ENCODE measurements at places on chromosomes 2 and 18. TPM values are rescaled to one million over a fixed set of nuclear protein-coding genes. Genes with fewer than 3 reads are reported as not detected.

GRCh38 chr2:195674491-195675221 lies 17.6 kb downstream of the SLC39A10 start:
- no peaks in the 10 kb centered on the region for H3K36me3 ChIP-seq
- H3K4me1 ChIP-seq = 0 out of 2 replicates have a peak, but pooled peaks cover 3% of the 10 kb centered on the region
- H3K27me3 ChIP-seq = no peaks in the 10 kb centered on the region

The UGP2 gene
- total RNA-seq = 744 TPM

DNA sequence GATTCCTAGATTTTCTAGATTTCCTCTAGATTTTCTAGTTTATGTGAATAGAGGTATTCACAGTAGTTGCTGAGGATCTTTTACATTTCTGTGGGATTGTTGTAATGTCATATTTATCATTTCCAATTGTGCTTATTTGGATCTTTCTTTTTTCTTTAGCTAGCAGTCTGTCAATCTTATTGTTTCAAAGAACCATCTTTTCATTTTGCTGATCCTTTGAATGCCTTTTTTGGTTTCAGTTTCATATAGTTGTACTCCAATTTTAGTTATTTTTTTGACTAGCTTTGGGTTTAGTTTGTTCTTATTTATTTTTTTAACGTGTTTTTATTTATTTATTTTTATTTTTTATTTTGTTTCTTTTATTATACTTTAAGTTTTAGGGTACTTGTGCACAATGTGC lies 24.5 kb downstream of the CLIP4 start:
- no peaks in the 10 kb centered on the region for H3K27me3 ChIP-seq
- no peak overlapping the region for H3K27ac ChIP-seq
- DNase-seq = no peak
- no peaks in the 10 kb centered on the region for H3K36me3 ChIP-seq

DNA sequence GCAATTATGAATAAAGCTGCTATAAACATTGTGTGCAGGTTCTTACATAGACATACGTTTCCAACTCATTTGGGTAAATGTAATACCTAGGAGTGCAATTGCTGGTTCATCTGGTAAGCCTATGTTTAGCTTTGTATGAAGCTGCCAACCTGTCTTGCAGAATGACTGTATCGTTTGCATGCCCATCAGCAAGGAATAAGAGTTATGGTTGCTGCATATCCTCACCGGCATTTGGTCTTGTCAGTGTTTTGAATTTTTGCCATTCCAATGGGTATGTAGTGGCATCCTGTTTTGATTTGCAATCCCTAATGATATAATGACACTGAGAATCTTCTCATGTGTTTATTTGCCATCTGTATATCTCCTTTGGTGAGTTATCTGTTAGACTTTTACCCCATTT lies 20.7 kb downstream of the CCDC150 start:
- DNase-seq = no peak
- no peaks in the 10 kb centered on the region for H3K4me1 ChIP-seq
- H3K36me3 ChIP-seq = peaks cover 14% of the 10 kb centered on the region
- no peaks in the 10 kb centered on the region for H3K27me3 ChIP-seq
- H3K4me3 ChIP-seq = no peak overlapping the region

DNA sequence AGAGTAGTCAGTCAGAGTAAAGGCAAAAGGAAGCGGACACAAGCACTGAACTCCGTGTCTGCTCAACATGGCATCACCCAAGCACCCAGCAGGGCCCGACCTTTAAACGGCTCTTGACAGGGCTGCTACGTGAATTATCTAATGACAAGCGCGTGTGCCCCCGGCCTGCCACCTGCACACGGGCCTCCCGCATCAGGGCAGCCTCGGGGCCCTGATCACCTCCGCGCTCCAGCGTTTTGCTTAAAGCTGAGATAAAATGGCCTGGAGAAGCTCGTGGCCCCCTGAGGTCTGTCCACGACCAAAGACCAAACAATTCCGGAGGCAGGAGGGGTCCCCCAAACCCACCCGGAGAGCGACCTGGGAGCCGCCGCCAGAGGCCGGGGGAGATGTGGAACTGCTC lies 376 bp downstream of the NDUFA10 start:
- DNase-seq = peak; percentile 39
- no peak overlapping the region for H3K27ac ChIP-seq
- peaks cover 13% of the 10 kb centered on the region for H3K4me1 ChIP-seq

The RFTN2 gene
- 1.0 TPM for total RNA-seq

DNA sequence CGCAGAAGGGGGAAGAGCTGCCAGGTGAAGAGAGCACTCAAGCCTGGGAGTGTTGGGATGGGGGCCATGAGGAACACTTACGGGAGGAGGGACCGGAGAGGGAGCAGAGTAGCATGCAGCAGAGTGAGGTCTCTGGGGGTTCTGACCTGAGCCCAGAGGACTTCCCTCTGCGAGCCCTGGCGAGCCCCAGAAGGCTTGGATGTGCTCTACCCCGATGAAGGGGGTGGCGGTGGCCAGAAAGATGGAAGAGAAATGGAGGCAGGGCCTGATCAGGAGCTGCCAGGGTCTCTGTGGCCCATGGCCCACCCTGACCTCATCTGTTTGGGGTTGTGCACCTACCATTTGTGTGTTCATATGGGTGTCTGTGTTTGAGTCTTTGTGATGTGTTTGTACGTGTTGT lies 42.0 kb downstream of the CROCC2 start:
- H3K36me3 ChIP-seq = no peaks in the 10 kb centered on the region

The GREB1 gene
- total RNA-seq = 36.5 TPM

- H3K27me3 ChIP-seq = no peaks in the 10 kb centered on the region
- peaks cover 41% of the 10 kb centered on the region for H3K4me1 ChIP-seq
- DNase-seq = no peak
- H3K27ac ChIP-seq = no peak overlapping the region
- H3K36me3 ChIP-seq = no peaks in the 10 kb centered on the region
Measured at GRCh38 chr18:28043631-28044030, 133.3 kb downstream of the CDH2 start.

- H3K4me1 ChIP-seq = peaks cover 5% of the 10 kb centered on the region
- DNase-seq = no peak
- H3K4me3 ChIP-seq = no peak overlapping the region
- H3K27me3 ChIP-seq = no peaks in the 10 kb centered on the region
- no peak overlapping the region for H3K27ac ChIP-seq
Measured at GRCh38 chr2:232951891-232952290, 61.2 kb downstream of the NGEF start.

The CNTNAP5 gene
- total RNA-seq = 0.49 TPM

DNA sequence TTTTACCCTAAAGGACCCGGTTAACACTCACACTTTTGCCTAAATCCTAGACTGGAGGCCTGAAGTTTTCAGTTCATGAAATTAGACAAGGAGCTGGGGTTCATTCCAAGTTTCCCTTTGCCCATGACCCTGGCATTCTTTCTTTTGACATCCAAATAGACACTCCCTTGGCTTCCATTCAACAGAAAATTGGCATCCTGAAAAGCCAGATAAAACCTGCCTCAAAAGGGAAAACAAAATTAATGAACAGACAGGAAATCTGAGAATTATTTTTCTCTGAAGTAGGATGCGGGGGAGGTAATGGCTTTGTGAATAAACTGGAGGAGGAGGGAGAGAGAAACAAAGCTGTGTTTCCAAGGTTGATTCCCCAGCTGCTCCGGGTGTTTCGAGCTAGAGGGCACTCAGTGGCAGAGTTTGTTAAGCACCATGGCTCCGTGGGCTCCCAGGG lies 41.0 kb downstream of the SPP2 start:
- peaks cover 9% of the 10 kb centered on the region for H3K4me1 ChIP-seq
- H3K4me3 ChIP-seq = no peak overlapping the region
- DNase-seq = peak; percentile 6
- no peaks in the 10 kb centered on the region for H3K36me3 ChIP-seq

The FAM237A gene
- not detected for total RNA-seq

GRCh38 chr2:7437141-7437540 lies 519.9 kb downstream of the RNF144A start:
- DNase-seq = no peak
- H3K27me3 ChIP-seq = no peaks in the 10 kb centered on the region
- no peaks in the 10 kb centered on the region for H3K4me1 ChIP-seq
- H3K36me3 ChIP-seq = peaks cover 9% of the 10 kb centered on the region

- H3K27me3 ChIP-seq = no peaks in the 10 kb centered on the region
- no peak for DNase-seq
- H3K36me3 ChIP-seq = no peaks in the 10 kb centered on the region
Measured at GRCh38 chr2:72041638-72042111, 106.0 kb downstream of the CYP26B1 start.

DNA sequence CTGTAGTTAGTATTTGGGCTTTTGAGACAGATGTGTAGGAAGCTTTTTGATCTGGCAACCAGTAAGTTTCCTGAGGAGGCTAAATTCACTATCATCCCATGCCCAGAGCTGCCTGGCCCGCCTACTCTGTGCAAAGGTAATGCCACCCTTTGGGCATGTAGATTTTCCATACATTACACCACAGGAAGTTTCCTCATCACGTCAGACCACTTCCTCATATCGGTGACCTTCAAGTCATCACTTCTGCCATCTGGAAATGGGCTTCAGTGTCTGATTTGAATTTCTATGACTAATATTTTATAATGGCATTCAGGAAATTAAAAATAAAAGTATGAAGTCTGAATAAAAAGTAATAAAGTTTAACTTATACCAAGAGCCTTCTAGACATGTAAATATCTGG lies 825.4 kb downstream of the DCDC2C start:
- no peaks in the 10 kb centered on the region for H3K27me3 ChIP-seq
- H3K4me3 ChIP-seq = no peak overlapping the region
- no peaks in the 10 kb centered on the region for H3K4me1 ChIP-seq
- H3K36me3 ChIP-seq = no peaks in the 10 kb centered on the region
- no peak for DNase-seq

DNA sequence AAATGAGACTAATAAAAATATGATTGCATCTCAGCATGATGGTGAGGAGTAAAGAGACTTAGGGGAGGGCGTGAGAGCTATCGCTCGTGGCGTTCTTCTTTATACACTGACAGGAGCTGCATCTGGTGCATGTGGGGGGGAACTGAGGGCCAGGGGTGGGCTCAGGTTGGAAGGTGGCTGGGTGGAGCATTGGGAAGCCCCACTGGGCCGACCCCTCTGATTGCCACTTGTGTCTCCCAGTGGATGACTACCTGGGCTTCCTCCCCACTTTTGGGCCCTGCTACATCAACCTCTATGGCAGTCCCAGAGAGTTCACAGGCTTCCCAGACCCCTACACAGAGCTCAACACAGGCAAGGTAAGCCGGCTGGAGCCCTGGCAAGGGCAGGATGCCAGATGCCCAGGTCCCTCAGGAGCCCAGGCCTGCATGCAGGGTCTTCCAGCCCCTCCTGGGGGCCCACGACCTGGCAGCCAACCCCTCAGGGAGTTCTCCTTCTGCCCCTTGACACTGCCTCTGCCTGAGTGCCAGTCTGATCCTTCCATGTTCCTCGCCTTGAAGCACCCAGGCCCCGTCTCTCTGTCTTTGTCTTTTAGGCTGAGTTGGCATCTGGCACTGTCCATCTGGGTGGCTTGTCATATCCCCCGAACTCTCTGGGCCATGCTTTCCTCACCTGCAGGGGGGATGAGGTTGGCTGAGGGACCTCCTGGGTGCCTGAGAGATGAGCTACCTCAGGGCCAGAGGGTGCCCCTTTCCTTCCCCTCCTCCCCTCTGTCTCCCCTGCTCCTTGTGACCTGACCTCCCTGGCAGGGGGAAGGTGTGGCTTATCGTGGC lies 97.7 kb downstream of the DYSF start:
- no peaks in the 10 kb centered on the region for H3K27me3 ChIP-seq
- H3K36me3 ChIP-seq = no peaks in the 10 kb centered on the region
- no peaks in the 10 kb centered on the region for H3K4me1 ChIP-seq
- no peak overlapping the region for H3K4me3 ChIP-seq
- no peak overlapping the region for H3K27ac ChIP-seq

DNA sequence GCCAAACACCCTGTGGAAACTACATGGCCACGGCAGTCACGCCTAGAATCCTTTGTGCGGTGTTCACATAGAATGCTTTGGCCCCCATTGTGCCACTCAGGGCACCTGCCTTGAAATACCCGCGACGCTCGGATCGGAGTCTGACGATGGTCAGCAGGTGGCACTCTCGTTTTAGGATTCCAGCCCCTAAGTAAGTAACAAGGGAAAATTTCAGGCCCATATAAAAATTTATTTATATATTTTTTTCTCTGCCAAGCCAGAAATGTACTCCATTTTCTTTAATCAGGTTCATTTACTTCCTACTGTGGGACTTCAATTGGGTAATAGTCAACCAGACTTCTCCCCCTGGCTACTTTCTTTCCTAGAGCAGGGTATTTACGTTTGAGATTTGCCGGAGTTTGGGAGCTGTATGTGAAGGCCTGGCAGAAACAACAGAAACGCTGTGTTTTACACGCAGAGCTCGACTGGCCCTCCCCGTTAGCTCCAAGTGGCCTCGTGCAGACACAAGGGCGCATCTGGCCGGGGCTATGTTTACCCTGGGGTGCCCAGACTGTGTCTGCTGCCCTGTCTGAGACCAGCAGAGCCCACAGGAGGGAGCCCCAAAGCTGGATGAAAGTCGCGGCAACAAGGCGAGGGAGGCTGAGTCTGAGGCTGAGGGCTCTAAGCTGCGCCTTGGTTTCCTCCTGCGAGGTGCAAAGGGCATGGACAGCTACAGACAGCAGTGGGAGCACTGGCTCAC lies 41.6 kb downstream of the LRRC30 start:
- H3K27me3 ChIP-seq = no peaks in the 10 kb centered on the region
- no peak overlapping the region for H3K27ac ChIP-seq
- H3K4me1 ChIP-seq = no peaks in the 10 kb centered on the region
- no peaks in the 10 kb centered on the region for H3K36me3 ChIP-seq
- H3K4me3 ChIP-seq = no peak overlapping the region

The VWA3B gene
- total RNA-seq = not detected

- no peaks in the 10 kb centered on the region for H3K4me1 ChIP-seq
- no peak for DNase-seq
- H3K27ac ChIP-seq = no peak overlapping the region
- no peaks in the 10 kb centered on the region for H3K36me3 ChIP-seq
- H3K27me3 ChIP-seq = no peaks in the 10 kb centered on the region
- no peak overlapping the region for H3K4me3 ChIP-seq
Measured at GRCh38 chr2:233668605-233669260, 3.0 kb upstream of the UGT1A9 start.

DNA sequence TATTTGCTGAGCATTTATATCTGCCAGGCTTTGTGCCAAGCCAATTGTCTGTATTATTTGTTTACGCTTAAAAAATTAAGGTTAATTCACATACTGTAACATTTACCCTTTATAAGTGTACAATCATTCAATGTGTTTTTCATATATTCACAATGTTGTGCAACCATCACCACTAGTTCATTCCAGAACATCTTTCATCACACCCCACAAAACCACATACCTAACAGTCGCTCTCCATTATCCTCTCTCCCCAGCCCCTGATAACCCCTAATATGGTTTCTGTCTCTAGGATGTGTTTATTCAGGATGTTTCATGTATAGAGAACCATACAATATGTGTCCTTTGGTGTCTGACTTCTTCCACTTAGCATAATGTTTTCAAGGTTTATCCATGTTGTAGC lies 234.1 kb downstream of the INSIG2 start:
- H3K36me3 ChIP-seq = no peaks in the 10 kb centered on the region
- H3K27ac ChIP-seq = no peak overlapping the region
- no peak overlapping the region for H3K4me3 ChIP-seq
- DNase-seq = no peak
- H3K4me1 ChIP-seq = peaks cover 38% of the 10 kb centered on the region
